Pancreas (tissue), 10 donors: ENCODE measurements at places on chromosomes 7 and 10. TPM values are rescaled to one million over a fixed set of nuclear protein-coding genes. Genes with fewer than 3 reads are reported as not detected.

RELN gene
- total RNA-seq: 1.00 TPM

DNA sequence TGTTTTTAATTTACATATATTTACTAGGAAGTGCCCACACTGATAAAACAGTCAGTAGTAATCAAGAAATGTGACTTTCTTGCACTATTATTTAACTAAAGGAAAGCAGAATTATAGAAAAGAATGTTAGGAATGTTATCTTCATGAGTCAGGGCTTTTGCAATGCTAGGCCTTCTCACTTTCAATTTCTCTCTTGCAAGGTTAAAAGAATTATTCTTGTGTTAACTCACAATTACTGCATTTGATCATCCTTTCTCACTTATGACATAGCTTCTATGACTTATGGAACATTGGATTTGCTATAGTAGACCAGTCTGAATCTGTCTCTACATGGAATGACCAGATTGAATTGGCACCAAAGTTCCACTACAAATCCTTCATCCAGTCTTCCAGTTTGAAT, 192.4 kb downstream of the SDK1 start:
- no peak for DNase-seq

C7orf33 gene
- not detected for total RNA-seq

DNA sequence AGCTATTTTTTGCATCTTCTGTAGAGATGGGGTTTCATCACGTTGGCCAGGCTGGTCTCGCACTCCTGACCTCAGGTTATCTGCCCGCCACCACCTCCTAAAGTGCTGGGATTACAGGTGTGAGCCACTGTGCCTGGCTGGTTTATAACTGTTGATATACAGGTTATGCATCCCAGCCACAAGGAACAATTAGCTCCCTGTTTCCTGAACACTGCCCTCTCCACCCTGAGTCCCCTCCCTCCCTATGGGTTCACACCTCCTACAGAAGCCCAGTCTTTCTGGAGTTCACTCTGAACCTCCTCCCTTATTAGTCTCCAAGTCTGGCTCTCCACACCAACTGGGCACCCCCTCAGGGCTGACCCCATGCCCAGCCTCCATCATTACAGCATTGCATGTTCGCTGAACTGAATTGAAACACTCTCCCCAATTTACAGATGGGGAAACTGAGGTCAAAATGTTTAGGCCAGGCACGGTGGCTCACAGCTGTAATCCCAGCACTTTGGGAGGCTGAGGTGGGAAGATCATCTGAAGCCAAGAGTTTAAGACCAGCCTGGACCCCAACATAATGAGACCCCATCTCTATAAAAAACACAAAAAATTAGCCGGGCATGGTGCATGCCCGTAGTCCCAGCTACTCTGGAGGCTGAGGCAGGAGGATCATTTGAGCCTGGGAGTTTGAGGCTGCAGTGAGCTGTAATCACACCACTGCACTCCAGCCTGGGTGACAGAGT, 1.7 kb upstream of the CLIP2 start:
- no peak for DNase-seq

CTAGE6 gene
- not detected for total RNA-seq

GRCh38 chr10:132076578-132077081, 10.9 kb downstream of the JAKMIP3 start:
- no peak for DNase-seq

CUBN gene
- total RNA-seq: 1.1 TPM

C10orf67 gene
- total RNA-seq: 0.16 TPM

TPST1 gene
- total RNA-seq: 4.3 TPM

- peak; percentile 94 for DNase-seq
Measured at GRCh38 chr7:76397409-76398183, 11.9 kb downstream of the SSC4D start.

- DNase-seq: no peak
Measured at GRCh38 chr7:148687555-148687954, 11.1 kb upstream of the CUL1 start.

GRCh38 chr7:98079891-98080648, 26.6 kb upstream of the LMTK2 start:
- no peak for DNase-seq

GRCh38 chr7:141691540-141691939, 10.4 kb downstream of the DENND11 start:
- DNase-seq: no peak
